Activated CD4-positive, alpha-beta T cell treated with anti-CD3 and anti-CD28 coated beads, Interleukin-2, amount 10 ng/mL, durations not matched to agents 7 days and 5 days (primary cell): ENCODE measurements at places on chromosomes 6 and 20. TPM values are rescaled to one million over a fixed set of nuclear protein-coding genes. Genes with fewer than 3 reads are reported as not detected.

The LST1 gene
- 36.8 TPM for total RNA-seq

- H3K36me3 ChIP-seq: no peaks in the 10 kb centered on the region
- no peak for DNase-seq
- peaks cover 3% of the 10 kb centered on the region for H3K27me3 ChIP-seq
- H3K27ac ChIP-seq: no peak overlapping the region
- H3K4me3 ChIP-seq: no peak overlapping the region
Measured at GRCh38 chr6:12298995-12299394, 8.8 kb downstream of the EDN1 start.

DNA sequence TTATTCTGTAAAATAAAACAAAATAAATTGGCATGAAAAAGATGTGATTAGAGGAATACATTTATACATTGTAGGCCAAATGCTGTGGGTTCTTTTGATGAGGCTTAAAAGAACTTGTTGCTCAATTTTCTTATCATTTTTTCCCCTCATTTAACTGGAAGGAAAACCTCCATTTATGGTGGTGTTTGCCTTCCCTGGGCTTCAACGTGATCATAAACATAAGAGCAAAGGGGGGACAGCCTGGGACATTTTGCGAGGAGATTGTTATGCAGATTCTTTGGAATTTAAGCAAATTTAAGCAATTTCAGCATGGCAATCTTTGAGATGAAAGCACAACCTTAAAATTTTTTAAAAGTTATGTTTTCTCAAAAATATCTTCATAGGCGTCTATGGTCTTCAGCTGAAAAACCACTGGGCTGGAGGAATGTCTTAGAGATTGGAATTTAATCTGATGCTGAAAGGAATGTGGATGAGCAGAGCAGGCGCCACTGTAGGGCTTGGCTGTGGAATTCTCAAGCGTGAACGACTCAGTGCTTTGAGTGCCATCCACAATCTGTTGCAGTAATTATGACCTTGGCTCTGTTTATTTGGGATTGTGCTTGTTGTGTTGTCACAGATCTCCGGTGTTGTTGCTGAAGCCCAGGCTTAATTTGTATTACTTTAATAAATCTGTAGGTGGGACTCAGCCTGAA lies 149.4 kb upstream of the MLIP start:
- DNase-seq: no peak
- no peaks in the 10 kb centered on the region for H3K36me3 ChIP-seq

DNA sequence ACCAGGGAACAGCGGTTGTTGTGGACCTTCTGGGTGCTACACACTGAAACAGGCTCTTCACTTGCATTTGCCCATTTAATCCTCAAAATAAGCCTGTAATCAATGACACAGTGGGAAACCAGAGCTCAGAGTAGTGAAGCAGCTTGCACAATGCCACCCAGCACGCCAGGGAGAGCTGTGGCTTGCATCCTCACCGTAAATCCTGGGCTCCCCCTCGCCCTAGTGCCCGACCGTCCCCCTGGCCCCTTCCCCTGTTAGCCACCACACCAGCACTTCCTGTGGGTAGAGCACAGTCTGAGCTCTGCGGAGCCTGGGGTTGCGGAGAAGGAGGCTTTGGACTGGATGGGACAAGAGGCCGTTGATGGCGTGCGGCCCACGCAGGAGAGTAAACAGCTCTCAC lies 14.5 kb downstream of the VSTM2L start:
- no peaks in the 10 kb centered on the region for H3K36me3 ChIP-seq
- no peak overlapping the region for H3K4me3 ChIP-seq
- H3K4me1 ChIP-seq: peaks cover 21% of the 10 kb centered on the region
- DNase-seq: no peak
- no peak overlapping the region for H3K27ac ChIP-seq

GRCh38 chr6:126341126-126341525 lies 1.2 kb downstream of the CENPW start:
- H3K4me3 ChIP-seq: no peak overlapping the region
- H3K36me3 ChIP-seq: peaks cover 2% of the 10 kb centered on the region
- no peak overlapping the region for H3K27ac ChIP-seq
- peaks cover 29% of the 10 kb centered on the region for H3K4me1 ChIP-seq

GRCh38 chr6:62978920-62979319 lies 232.3 kb upstream of the FKBP1C start:
- no peak overlapping the region for H3K27ac ChIP-seq
- H3K36me3 ChIP-seq: no peaks in the 10 kb centered on the region
- DNase-seq: no peak
- no peak overlapping the region for H3K4me3 ChIP-seq
- H3K27me3 ChIP-seq: no peaks in the 10 kb centered on the region

- H3K36me3 ChIP-seq: no peaks in the 10 kb centered on the region
- H3K4me1 ChIP-seq: no peaks in the 10 kb centered on the region
- no peak for DNase-seq
Measured at GRCh38 chr6:40803897-40804702, 216.9 kb upstream of the LRFN2 start.

- H3K27me3 ChIP-seq: peaks cover 2% of the 10 kb centered on the region
- H3K27ac ChIP-seq: no peak overlapping the region
- DNase-seq: no peak
- no peak overlapping the region for H3K4me3 ChIP-seq
- H3K36me3 ChIP-seq: no peaks in the 10 kb centered on the region
- H3K4me1 ChIP-seq: no peaks in the 10 kb centered on the region
Measured at GRCh38 chr20:17762243-17762872, 62.6 kb downstream of the BANF2 start.

The LAMA5 gene
- 0.64 TPM for total RNA-seq
